ENCODE measurements at places on chromosomes 1 and 21.

GRCh38 chr1:103461161-103462105 lies 64.1 kb upstream of the RNPC3 start:
- no peak for DNase-seq

- no peak for DNase-seq
Measured at GRCh38 chr1:157177733-157178394, 39.7 kb upstream of the ETV3 start.

DNA sequence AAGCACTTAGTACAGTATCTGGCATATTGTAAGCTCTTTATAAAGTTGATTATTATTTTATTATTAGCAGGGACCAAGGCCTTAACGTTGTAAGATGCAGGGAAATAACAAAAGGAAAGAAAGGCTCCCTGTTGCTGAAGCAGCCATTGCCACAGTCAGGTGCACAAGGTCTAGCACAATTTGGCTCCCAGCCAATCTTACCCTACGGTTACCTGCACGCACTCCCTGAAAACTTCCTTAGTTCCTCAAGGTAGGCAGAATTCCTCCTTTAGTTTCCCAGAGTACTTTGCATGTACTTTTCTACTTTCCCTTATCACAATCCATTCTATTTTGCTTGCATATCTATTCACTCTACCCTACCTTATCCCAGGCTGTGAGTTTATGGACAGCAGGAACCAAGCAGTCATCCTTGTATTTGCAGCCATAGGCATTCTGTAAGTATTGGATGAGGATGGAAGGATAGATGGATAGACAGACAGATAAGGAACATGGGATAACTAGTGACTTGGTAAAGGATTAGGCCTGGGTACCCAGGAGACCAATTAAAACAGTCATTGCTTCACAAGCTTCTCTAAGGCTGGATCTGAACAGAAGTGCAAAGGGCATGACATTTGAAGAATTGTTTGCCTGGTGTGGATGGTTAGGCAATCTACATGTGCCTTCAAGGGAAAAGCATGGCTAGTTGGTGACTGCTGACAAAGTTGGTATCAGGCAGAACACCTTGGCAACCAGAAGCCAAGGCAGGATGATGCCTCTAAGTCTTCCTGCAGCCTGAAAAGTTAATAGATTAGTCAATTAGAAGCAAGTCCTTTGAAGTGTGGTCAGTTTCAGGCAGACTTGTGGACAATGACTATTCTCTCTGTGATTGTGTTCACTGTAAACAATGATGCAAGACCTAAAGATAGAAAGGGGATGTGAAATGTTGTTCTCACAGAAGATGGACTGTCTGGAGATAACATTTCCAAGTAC lies 20.8 kb upstream of the JAK1 start:
- DNase-seq = no peak

DNA sequence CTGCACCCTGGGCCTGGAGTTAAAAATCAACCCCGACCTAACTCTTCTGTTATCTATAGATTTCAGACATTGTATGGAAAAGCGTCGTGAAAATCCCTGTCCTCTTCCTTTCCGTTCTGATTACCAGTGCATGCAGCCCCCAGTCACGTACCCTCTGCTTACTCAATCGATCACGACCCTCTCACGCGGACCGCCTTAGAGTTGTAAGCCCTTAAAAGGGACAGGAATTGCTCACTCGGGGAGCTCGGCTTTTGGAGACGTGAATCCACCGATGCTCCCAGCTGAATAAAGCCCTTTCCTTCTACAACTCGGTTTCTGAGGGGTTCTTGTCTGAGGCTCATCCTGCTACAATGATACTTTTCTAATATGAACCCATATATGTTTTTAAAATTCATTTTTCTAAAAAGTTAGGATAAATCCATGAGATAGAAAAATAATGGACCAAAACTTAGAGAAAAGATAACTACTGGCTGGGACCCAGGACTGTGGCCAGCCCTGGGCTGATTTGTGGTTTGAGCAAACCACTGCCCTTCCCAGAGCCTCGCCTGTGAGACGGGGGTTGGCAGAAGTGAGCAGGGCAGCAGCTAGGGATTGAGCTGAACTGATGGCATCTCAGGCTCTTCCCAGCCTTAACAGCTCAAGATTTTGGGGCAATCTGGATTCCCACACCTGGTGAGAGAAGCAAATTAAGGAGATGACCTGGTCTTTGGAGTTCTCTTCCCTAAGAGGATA lies 5.0 kb downstream of the UQCRHL start:
- no peak for DNase-seq

- no peak for DNase-seq
Measured at GRCh38 chr1:191320062-191320461, 838.2 kb upstream of the RGS18 start.

- no peak for DNase-seq
Measured at GRCh38 chr1:10209590-10209904, 823 bp upstream of the KIF1B start.

DNA sequence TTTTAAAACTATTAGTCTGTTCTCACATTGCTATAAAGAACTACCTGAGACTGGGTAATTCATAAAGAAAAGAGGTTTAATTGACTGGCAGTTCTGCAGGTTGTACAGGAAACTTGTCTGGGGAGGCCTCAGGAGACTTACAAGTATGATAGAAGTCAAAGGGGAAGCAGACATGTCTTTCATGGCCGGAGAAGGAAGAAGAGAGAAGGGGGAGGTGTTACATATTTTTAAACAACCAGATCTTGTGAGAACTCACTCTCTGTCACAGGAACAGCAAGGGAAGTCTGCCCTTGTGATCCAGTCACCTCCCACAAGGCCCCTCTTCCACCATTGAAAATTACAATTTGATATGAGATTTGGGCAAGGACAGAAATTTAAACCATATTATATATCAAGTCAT lies 55.9 kb downstream of the CLIC4 start:
- no peak for DNase-seq
